ENCODE measurements at places on chromosomes 6 and 20.

DNA sequence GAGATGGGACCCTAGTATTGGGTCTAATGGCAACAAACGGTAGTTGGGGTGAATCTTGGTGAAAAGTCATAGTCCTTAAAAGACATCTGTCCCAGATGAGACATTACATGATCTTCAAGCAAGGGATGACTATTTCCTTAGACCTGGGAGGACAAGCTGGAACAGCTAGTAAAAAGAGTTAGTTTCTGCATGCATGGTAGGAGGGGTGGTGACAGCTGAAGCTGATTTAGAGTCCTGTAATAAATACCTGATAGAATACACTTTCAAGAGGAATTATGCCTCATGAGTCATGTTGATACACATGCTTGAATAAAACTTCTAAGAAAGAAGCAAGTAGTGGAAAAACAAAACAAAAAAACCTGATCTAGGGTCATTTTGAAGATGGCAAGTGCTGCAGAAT is 247.4 kb downstream of the CD109 start:
- DNase-seq: no peak

- no peak for DNase-seq
Measured at GRCh38 chr6:113450061-113450465, 407.1 kb upstream of the MARCKS start.

DNA sequence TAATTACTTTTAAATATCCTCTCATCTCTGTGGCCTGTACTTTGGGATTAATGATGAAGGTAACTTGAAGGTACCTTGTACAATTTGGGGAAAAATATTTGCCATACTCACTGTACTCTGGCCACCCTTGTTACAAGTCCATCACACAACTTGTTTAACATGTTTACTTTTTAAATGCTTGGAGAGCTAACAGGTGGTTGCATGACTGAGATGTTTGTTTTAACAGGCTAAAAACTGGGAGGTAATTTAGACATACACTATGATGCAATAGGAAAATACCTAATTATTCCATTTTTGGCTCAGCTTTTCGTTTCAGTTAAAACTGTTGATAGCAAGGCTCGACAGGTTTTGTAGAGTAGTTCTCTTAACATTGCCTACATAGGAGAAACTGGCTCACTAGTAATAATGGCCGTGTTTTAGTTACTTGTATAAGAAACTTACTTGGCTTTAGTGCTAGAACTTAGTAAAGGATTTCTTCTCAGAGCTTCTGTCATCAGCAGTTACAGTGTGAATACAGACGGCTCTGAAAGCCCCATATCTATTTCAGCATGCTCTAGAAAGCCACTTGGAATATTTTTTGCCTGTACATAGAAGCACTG is 489.8 kb upstream of the SOX4 start:
- DNase-seq: no peak

- DNase-seq: no peak
Measured at GRCh38 chr6:131792091-131792496, 15.7 kb upstream of the ENPP1 start.

- DNase-seq: no peak
Measured at GRCh38 chr6:138582573-138582972, 83.3 kb upstream of the NHSL1 start.

DNA sequence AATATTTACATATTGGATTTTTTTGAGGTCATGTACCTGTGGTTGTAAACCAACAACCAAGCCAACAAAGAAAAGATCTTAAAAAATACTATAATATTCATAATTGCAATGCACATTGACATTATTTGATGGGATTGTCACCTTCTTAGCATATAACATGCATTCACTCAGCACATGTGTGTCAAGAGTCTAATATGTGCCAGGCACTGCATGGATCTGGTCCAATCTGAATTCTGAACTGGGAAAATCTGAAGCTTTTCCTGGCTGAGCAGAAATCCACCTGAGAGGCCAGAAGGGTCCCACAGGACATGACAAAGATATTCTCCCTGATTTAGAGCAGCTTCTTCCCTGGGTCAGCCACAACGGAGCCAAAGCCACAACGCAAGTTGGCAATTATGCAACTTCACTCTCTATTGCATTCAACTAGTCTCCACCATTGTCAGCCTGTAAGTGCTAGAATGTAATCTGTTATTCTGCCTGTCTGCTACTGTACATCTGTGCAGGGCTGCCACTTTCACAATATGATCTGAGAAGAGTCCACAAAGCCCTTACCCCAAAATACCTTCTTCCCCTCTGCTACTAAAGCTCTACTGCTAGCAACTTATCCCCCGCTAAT is 17.0 kb upstream of the DDO start:
- DNase-seq: no peak

DNA sequence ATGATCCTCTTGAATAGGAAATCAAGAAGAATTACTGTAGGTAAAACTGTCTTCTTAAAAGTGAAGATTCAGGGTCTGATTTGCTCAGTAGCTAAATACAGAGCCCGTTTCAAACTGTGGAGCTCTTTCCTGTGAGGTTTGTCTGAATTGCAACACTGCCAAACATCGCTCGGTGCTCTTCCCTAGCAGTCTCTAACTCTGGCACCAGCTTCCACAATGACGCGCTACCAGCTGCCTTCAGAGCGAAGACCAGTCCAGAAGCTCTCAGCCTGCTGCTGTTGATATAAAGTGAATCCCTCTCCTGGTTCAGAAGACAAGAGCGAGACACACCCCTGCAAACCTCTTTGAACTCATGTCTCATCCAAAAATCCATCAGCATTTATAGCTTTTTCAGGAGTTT is 447.0 kb downstream of the LMBRD1 start:
- DNase-seq: no peak

- no peak for DNase-seq
Measured at GRCh38 chr20:1505361-1505760, 14.1 kb upstream of the SIRPB2 start.

GRCh38 chr6:122871079-122871478 is 82.0 kb downstream of the SMPDL3A start:
- no peak for DNase-seq

- no peak for DNase-seq
Measured at GRCh38 chr6:103554911-103555310, 1304.8 kb downstream of the HACE1 start.

- no peak for DNase-seq
Measured at GRCh38 chr6:48110436-48111142, 408 bp downstream of the PTCHD4 start.

DNA sequence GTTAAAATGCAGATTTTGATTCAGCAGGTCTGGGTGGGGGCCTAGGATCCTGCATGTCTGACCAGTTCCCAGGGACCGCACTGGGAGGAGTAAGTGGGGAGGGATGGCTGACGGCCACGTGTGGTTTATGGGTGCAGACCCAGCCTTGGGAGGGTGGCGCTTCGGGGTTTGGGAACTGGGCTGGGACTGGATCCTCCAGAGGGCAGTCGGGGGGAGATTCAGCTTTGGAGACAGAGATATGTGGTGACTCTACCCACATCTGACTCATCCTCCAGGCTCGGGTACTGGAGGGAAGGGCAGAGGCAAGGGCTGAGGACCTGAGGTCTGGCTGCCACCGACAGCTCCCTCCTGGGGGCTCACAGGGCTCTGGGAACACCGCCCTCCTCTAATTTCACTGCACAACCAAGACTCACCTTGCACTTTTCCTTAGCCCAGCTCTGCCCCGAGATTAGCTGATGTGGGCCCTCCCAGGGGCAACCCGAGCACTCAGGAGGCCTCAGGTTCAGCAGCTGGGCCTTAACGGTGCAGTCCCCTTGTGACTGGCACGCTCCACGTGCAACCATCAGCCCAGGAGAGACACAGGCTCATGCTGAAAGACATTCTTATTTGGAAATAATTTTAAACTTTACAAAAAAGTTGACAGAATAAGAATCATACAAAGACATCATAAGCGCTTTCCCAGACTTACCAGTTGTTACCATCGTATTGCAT is 172.8 kb upstream of the PMEPA1 start:
- no peak for DNase-seq

- no peak for DNase-seq
Measured at GRCh38 chr6:144377586-144378210, 92.6 kb downstream of the UTRN start.

GRCh38 chr6:111973118-111973761 is 80.7 kb upstream of the CCN6 start:
- peak; percentile 73 for DNase-seq

GRCh38 chr20:56347628-56348304 is 11.0 kb upstream of the FAM210B start:
- DNase-seq: no peak

DNA sequence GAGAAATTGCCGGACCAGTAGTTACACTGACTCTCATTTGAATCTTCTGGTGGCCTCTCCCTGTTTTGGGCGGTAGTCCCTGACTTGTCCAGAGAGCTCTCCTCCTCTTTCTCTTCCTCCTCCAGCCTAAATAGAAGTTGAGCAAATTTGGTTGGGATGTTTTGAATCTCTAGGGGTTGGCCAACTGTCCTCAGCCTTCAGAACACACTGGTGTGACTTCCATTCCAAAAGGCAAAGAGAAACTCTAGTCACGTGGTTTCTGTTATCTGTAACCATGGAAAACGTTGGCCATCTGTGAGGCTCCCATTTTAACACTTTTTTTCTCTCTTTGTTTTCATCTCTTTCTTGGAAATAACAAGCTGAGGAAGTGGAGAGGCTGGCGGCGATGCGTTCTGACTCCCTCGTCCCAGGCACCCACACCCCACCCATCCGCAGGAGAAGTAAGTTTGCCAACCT is 275.3 kb downstream of the TBC1D7 start:
- DNase-seq: no peak

- DNase-seq: no peak
Measured at GRCh38 chr6:112701201-112701600, 354.1 kb downstream of the RFPL4B start.

DNA sequence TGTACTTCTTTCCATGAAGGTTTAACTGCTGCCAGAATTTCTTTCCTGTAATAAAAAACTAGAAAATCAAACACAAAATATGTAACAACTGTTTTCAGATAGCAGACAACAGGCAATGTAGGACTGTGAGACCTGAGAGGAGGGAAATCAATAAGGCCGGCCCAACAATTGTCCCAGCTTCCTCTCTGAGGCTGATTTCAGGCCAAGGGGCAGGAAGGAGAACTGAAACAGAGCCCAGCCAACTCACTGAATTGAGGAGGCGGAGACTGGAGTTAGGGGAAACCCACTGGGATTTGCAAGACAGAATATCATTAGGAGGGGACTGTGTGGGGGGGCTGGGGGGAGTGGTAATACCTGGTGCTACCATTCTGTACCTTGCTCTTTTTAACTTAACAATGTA is 42.2 kb downstream of the FLRT3 start:
- DNase-seq: no peak

GRCh38 chr6:46263707-46264086 is 92.9 kb upstream of the ENPP5 start:
- DNase-seq: no peak

GRCh38 chr20:50144362-50144761 is 9.2 kb downstream of the PEDS1 start:
- DNase-seq: no peak

DNA sequence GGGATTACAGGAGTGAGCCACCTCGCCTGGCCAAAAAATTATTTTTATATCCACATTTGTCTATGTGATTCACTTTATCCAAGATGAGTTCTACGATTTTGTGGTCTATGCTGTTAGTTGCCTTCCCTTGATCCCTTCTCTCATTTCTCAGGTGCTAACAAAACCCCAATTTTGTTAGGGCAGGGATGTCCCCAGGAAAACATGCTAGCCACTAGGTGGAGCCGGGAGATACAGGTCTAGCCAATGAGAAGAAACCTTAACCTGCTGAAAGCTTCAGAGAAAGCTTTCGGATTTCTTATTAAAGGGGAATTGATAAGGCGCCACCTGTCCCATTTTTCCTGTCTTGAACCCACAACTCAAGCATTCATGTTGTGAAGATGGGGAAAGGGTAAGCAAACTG is 167.4 kb upstream of the OLIG3 start:
- DNase-seq: peak; percentile 47

GRCh38 chr6:153216789-153217188 is 85.7 kb upstream of the RGS17 start:
- DNase-seq: no peak

DNA sequence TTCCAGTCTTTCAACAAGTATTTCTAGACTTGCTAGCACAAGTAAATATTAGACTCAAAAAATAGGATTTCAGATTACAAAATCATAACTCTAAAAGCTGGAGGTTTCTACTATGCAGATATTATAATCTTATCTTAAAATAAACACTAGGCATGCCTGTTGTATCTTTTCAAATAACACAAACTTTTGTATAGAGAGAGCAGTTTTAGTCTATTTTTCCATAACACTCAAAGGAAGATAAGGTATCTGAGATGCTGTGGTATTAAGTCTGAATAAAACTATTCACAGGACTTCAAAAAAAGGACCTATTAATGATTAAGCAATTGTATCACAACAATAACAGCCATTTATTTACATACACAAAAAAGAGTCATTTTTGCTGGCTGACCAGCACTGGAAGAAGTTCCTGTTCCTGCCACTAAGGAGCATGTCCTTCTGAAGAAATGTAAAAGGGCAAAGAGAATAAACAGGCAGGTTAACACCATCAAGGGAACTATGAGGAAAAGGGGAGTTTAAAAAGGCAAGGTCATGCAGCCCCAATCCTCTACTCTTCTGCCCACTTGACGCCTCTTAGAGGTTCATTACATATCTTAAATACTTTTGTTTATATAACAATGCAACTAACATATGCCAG is 39.4 kb downstream of the REPS1 start:
- no peak for DNase-seq

DNA sequence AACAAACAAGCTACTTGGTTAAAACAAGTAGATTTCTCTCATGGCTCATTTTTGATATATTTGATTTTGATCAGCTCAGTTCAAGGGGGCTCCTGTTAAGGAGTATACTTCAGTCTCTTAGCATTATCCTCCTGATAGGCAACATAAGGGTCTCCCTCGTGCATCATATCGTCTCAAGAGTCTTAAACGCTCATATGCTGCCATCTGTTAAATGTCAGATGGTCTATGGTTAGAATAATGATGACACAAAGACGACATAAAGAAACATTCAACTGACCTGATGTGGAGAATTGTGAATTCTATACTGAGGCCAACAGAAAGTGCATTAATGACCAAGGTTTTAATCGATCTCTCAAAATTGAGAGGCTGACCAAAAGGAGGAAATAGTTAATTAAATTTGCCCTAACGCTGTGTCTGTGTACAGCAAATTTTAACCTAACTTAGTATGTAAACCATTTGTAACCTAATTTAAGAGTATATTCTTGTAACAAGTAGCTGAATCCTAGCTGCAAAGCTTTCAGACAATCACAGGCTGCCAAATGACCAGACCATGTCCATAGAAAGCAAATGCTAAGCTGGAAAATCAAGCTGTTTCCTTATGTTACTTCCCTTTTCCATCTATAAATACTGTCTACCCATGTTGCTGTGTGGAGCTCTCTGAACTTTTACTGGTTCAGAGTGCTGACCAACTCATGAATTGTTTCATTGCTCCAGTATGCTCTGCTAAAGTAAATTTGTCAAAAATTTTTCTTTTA is 1688.5 kb downstream of the GRIK2 start:
- DNase-seq: no peak

DNA sequence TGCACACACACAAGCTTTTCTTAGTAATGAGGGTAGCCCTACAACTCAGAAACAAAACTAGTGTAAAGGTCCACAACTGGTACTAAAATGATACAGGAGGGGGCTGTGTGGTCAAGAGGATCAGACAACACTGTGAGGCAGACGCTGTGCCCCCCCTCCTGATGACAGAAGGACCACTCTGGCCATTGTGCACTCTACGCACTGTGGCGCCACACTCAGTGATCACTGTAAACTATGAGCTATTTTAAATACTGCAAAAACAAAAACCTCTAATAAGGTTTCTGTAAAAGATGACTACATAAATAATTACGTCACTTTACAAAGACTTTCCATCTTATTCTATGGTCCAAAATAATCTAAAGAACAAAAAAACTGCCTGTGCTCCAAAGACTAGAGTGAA is 96.1 kb downstream of the SLC23A2 start:
- no peak for DNase-seq

All from activated T-cell treated with anti-CD3 and anti-CD28 coated beads, Interleukin-2, amount 50 U/mL, for 1 hour (primary cell).